ENCODE measurements at places on chromosomes 1 and 21. TPM values are rescaled to one million over a fixed set of nuclear protein-coding genes. Genes with fewer than 3 reads are reported as not detected.
A peak's percentile ranks its signal among the peaks of the same experiment; 100 is the strongest.

GRCh38 chr1:203477748-203478147, 2.1 kb downstream of the PRELP start:
- DNase-seq, result no peak

- no peak for DNase-seq
Observed at GRCh38 chr1:192959657-192960186, 99.4 kb downstream of the UCHL5 start.

- DNase-seq, result no peak
Observed at GRCh38 chr1:112457241-112457640, 51.5 kb upstream of the WNT2B start.

DNA sequence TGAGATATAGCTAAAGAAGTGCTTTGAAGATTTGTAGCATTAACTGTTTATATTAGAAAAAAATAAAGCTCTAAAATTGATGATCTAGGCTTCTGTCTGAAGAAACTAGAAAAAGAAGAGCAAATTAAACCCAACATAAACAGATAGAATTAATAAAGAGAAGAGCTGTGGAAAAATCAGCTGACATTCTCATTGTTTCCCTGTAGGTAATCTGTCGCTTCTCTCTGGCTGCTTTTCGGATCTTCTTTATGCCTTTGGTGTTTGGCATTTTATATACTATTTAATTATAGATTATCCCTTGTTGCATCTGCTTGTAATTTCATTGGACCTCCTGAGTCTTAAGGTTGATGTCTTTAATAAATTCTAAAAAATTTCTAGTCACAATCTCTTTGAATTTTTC, 59.8 kb downstream of the MPZL1 start:
- no peak for DNase-seq

DNA sequence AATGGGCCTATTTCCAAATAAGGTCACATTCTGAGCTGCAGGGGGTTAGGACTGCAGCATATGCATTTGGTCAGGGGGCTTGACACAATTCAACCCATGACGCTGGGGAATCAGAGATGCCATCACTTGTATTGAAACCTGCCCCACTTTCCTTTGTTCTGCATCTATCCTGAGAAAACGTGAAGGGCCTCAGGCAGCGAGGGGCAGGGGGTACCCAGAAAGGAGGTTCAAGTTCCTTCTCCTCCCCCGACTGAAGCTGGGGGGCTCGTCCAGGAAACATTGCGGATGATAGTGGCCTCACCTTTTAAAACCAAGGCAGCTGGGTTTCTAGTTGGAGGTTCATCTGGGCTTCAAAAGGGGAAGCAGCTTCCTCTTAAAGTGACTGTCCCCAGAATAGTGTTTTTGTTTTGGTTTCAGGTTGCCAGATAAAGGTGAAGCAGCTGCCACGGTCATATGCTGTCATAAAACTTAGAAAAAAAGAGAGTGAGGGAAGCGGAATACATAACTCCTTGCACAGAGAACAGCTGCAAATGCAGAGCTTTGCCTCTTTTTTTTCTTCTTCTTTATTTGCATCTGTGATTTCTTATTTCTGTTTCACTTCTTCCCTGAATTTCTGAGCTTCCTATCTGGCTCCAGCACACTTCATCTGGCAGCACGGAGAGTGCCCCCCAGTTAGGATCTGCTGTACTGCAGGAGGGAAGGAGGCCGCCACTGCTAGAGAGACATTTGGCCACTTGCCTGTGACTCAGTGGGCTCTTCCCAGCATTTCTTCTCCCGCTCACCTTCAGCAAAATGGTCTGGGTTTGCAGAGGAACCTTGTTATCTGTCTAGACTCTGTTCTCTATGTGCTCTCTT, 142.0 kb downstream of the AJAP1 start:
- DNase-seq, result no peak

GRCh38 chr1:226029093-226029496, 30.0 kb upstream of the SDE2 start:
- DNase-seq, result peak; percentile 78

GRCh38 chr21:33301632-33302002, 23.2 kb upstream of the IFNAR1 start:
- no peak for DNase-seq

DNA sequence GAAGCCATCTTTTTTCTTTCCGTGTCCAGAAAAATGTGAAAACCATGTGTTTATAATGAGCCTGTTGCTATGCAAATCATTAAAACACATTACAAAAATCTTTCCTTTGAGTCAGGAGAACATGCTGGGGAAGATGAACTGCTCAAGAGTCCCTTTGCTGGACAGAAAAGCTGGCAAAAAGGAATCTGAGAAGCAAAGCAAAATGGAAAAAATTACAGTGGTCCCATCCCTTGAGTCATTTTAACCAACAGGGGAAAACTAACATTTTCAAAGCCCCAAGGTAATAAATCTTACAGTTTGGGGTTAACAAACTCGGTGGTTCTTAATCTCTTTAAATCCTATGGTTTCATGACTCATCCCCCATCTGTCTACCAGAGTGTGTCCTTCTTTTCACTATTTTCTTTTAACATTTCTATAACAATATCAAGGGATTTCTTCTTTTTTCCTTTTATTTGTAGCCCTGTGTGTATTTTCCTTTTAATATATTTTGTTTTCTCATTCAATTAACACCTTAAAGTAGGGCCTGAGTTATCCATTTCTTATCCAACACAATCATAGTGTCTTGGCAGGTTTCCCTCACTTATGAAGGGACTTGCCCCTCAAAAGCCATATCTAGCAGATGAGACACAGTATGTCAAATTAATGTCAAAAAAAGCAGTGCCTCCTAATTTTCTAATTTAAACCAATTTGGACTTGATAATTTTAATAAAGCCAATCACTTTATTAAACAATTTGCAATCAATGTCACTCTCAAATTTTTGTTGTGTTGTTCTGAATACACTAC, 105.4 kb downstream of the PTPN14 start:
- DNase-seq, result no peak

GRCh38 chr21:42059141-42059540, 12.0 kb upstream of the UMODL1 start:
- DNase-seq, result no peak

- DNase-seq, result no peak
Observed at GRCh38 chr1:243974451-243975292, 76.4 kb upstream of the ZBTB18 start.

- DNase-seq, result no peak
Observed at GRCh38 chr1:97308131-97308530, 586.5 kb downstream of the PTBP2 start.

GRCh38 chr1:11943619-11944018, 9.1 kb downstream of the PLOD1 start:
- no peak for DNase-seq

DNA sequence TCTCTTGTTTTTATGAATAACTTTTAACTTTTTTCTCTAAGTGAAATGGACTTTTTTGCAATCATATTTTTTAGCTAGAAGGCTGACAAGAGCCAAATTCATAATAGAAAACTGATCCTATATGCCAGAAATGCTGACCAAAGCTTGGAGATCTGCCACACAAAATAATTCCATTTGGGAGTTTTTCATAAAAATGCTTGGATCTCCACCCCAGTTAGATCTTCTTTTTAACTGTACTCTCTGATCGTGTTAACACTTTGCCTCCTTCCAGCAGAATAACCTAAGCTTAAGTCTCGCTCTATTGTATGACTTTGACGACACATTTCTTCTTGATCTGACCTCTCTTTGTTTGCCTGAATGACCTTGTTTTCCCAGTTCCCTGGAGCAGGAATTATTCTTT, 16.8 kb downstream of the FLG2 start:
- no peak for DNase-seq

- DNase-seq, result no peak
Observed at GRCh38 chr1:76068953-76069561, 5.5 kb upstream of the ST6GALNAC3 start.

DNA sequence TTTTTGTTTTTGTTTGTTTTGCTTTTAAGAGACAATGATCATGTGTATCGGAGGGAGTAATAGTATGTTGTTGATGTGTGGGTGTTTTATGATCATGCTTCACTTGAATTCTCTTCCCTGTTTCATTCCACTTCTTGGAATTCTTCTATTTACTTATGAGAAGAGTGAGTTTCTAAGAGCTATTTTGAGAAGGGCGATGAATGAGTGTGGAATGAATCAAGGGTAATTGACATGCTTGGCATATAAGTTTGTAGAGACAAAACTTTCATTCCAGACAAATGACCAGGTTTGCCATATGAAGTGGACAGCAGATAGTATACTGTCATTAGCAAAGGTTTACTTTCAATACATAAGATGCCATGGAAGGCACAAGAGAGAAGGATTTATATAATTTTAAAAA, 42.3 kb upstream of the PDC start:
- DNase-seq, result no peak

- no peak for DNase-seq
Observed at GRCh38 chr21:26238646-26239045, 68.1 kb upstream of the APP start.

DNA sequence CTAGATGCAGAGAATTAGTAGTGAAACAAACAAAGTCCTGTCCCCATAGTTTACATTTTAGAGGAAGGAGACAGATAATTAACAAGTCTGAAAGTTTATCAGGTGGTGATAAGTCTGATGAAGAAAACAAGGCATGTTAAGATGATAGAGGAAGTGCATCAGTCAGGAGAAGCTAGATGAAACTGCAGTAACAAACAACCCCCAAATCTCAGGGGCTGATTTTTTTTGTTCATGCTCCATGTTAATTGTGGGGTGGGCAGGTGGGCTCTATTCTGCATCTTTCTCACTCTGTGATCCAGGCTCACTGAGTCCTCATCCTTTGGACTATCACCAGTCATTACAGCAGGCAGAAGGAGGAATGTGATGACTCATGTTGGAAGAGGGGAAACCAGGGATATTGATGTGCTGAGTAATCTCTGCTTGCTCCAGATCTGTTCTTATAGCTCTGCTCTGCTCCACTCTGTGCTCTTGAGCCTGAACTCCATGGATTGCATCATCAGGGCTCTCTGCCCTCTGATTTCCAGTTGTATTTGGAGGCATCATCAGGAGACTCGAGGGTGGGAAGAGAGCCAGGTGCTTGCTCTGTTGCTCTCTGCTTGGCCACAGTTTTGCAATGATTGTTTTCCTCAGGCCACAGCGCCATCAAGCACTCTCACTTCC, 166.9 kb downstream of the IER5 start:
- no peak for DNase-seq

DNA sequence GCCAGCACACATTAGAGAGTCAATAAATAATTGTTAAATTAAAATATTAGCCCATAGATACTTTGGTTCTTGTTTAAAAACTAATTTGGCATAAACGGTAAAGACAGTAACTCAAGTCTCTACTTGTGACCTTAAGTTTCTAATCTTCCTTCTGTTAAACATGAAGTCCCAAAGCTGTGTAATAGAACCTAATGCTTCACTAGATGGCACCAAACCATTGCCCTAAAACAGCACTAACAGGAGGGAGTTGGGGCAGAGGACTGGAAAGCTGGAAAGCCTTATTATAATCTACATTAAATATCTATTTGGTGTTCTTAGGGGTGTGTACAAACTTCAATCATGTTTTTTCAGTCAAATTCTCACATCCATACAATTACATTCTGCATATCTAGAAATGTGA, 176.7 kb downstream of the OLFM3 start:
- DNase-seq, result no peak

DNA sequence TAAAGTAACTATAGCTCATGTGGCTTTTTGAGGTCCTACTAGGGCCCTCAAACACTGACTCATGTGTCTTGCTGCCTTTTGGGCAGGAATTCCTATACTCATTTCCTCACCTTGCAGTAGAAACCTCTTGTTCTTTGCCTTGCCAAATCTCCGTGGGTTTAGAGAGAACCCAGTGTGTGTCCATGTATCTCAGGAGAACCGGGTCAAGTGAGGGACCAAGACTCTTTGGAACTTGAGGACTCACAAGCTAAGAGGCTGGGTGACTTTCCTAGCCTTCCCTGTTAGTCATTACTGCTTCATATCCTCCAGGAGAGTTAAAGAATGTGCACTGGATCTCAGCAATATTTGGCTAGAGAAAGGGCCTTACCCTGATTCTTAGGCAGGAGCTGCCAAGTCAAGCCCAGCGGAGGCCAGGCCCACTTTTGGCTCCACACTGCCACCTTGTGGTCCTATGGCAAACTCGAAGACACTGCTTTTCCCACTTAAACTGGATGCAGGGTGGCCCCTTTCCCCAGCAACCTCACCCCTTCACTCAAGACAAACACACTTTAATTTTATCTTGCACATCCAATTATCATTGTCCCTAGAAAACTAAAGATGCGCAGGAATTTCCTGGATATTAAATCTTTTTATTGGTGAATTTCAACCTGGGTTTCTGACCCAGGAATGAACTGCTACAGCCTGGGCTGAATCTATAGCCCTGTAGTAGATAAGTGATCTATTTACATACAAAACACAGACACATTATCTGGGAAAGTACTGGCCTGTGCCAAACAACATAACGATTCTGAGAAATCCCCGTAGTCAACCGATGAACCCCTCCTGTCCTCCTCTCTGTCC, 10.6 kb downstream of the AVPR1B start:
- DNase-seq, result peak; percentile 80

DNA sequence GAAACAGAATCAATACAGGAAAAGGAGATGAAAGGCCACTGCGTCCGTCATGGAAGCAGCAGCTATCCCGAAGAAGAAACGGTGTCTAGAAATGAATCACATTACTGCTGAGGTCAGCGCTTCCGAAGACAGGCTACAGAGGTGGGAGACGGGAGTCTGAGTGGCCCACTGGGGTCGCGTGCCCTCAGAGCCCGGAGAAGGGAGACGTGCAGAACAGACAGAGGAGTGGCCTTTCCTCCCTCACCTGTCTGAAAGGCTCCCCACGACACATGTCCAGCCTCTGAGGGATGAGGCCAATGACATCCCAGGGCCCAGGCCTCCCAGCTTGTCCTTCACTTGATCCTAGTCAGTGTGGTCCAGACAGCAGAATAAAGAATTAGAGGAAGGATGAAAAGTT, 35.9 kb downstream of the VPS26C start:
- no peak for DNase-seq

GRCh38 chr21:38041493-38041892, 125.2 kb upstream of the KCNJ6 start:
- DNase-seq, result no peak

DNA sequence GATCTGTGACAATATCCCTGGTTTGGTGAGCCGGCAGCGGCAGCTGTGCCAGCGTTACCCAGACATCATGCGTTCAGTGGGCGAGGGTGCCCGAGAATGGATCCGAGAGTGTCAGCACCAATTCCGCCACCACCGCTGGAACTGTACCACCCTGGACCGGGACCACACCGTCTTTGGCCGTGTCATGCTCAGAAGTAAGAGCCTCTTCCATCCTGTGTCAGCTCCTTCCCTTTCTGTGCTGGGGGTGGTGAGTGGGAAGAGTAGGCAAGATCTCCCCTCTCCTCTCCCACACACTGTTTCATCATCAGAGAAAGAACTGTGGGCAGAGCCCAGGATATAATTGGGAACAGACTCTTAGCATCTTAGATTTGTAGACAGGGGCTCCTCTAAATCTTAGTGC, 6.1 kb downstream of the WNT2B start:
- DNase-seq, result no peak

The CELA2A gene
- total RNA-seq, result not detected

The UBL4B gene
- total RNA-seq, result not detected

The LRRC71 gene
- not detected for total RNA-seq

The FAM163A gene
- total RNA-seq, result 0.60 TPM

The USH2A gene
- not detected for total RNA-seq

The F3 gene
- 35.9 TPM for total RNA-seq

The TBX19 gene
- total RNA-seq, result 2.4 TPM

The FAM131C gene
- total RNA-seq, result not detected

The GJB5 gene
- not detected for total RNA-seq

The LMOD1 gene
- 114 TPM for total RNA-seq

The KRTAP21-2 gene
- total RNA-seq, result not detected

The TEDDM1 gene
- not detected for total RNA-seq

The IL20 gene
- not detected for total RNA-seq

All from transverse colon (tissue), 4 donors.